ENCODE measurements at places on chromosomes 7 and 10.

DNA sequence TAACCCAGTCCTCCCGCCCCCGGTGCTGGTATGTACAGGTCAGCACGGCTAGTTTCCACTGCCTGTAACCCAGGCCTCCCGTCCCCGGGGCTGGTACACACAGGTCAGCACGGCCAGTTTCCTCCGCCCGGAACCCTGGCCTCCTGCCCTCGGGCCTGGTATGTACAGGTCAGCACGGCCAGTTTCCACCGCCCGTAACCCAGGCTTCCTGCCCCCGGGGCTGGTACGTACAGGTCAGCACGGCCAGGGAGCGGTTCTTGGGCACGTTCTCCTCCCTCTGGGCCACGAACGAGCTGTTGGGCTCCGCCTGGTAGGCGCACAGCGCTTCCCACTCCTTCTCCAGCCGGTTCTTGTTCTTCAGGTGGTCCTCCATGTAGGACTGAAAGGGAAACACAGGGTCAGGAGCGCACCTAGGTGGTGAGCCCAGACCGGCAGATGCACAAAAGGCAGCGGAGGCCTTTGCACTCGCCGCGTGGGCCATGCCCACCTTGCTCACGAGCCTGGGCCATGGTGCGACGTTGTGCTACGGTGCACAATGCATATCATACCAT is 284.4 kb downstream of the DNAJB6 start:
- DNase-seq, result no peak

DNA sequence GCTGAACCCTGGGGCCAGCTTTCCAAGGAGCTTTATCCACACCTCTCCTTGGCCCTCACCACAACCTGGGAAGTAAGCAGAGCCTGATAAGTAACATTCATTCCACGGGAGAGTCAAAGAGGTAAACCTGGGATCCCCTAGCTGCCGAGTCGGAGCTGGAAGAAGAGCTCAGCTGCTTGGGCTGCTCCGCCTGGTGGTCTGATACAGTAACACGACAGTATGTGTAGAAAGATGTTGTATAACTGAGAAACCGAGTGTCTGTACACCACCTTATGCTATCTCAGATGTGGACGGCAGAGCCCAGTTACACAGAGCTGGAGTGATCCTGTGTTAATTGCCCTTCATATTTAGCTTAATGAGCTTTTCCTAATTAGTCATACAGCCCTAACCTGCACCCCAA is 151.3 kb upstream of the KMT2E start:
- peak; percentile 38 for DNase-seq

DNA sequence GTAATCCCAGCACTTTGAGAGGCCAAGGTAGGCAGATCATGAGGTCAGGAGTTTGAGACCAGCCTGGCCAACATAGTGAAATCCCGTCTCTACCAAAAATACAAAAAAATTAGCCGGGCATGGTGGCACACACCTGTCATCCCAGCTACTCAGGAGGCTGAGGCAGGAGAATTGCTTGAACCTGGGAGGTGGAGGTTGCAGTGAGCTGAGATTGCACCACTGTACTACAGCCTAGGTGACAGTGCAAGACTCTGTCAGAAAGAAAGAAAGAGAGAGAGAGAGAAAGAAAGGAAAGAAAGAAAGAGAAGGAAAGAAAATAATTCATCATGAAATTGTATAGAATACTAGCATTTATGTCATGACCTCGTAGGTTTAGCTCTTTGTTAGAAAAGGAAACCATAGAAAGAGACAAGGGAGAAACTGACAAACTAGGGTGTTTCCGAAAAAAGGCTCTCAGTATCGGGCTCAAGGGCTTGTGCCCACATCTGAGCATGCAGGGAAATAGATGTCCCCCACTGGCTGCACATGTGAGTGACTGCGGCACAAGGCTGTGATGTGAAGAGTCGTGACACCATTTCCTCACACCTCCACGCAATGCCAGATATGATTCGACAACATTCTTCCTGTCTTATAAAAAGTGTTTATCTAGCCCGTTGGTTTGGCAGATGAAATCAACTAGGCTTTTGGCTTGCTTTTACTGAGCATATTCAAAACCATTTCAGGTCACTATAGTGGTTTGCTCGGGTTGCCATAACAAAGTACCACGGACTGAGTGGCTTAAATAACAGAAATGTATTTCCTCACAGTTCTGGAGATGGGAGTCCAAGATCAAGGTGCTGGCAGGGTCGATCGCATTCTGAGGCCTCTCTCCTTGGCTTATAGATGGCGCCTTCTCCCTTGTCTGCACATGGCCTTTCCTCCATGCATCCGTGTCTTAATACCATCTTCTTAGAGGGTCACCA is 2.0 kb downstream of the SRGN start:
- peak; percentile 82 for DNase-seq

GRCh38 chr10:51501396-51501795 is 198.0 kb downstream of the CSTF2T start:
- DNase-seq, result no peak

Measured in choroid plexus epithelial cell (primary cell).